ENCODE measurements at places on chromosomes 1 and 21.

DNA sequence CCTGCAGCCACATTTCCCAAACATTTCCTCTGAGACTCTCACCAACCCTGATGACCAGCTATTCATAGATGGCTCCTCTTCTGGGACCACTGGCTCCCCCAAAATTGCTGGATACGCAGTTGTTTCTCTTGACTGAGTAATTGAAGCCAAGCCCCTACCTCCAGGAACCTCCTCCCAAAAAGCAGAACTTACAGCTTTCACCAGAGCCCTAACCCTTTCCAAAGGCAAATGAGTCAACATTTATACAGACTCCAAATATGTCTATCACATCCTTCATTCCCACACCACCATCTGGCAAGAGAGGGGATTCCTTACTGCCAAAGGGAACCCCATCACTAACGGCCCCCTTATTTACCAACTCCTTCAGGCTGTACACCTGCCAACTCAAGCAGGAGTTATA is 20.3 kb upstream of the CA6 start:
- no peak for DNase-seq

DNA sequence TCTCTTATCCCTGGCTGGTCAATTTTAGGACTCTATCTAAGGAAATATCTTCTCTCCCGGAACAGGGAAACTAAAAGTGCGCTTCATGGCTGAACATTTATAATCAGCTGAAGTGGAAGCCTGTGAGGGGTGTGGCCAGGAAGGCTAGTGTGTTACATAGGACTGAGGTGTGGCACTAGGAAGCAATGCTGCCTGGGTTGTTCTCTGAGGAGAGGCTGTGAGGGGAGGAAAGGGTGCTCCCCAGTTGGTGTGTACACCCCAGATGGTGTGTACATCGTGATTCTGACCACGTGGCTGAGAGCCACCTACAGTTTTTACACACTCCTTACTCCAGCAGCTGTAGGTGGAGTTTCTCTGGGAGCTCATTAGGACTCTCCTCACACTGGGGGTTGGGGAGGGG is 16.3 kb downstream of the NTPCR start:
- DNase-seq: no peak

- no peak for DNase-seq
These were observed 97.0 kb upstream of the CHODL start for GRCh38 chr21:18147678-18148077.

GRCh38 chr1:119587341-119587740 is 60.7 kb downstream of the ZNF697 start:
- no peak for DNase-seq

DNA sequence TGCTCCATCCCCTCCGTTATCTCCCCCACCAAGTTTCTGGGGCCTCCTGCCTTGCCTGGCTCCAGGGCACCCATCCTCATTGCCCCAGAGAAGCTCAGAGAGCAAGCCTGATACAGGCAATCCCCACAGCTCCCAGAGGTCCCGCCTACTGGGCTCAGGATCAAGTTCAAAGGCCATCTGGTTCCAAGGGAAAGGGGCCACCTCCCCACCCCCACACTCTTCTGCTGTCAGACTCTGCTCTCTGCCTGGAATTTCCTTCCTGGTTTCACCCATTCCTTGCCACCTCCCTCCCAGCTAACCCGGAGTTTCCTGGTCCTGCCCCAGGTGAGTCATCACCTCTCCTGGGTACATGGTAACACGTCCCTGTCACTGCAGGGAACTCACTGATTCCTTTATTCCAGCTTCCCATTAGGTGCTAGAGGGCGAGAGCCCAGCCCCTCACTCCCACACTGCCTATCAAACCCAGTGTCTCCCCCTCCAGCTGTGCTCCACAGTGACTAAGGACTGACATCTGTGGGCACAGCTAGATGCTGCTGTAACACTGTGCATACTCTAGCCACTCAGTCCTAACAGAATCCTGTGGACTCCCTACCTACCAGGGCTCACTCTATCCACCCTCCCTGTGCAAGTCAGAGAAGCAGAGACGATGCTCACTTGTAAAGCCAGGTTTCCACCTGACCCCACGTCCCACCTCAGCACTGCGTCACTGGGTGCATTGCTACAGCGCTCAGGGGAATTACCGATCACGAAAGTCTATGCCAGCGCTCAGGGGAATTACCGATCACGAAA is 21.8 kb downstream of the RSPH1 start:
- peak; percentile 36 for DNase-seq

- DNase-seq: no peak
These were observed 471.7 kb upstream of the VAMP3 start for GRCh38 chr1:7299329-7299799.

DNA sequence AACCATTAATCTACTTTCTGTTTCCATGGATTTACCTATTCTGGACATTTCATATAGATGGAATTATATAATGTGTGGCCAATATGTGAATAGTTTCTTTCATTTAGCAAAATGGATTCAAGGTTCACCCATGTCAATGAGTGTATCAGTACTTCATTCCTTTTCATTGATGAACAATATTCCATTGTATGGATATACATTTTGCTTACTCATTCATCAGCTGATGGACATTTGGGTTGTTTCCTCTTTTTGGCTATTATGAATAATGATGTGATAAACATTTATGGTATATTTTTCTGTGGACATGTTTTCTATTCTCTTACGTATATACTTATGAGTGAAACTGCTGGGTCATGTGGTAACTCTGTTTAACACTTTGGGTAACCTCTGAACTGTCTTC is 97.8 kb downstream of the SCMH1 start:
- no peak for DNase-seq

GRCh38 chr1:182629499-182630096 is 25.4 kb upstream of the RGS16 start:
- DNase-seq: peak; percentile 74

DNA sequence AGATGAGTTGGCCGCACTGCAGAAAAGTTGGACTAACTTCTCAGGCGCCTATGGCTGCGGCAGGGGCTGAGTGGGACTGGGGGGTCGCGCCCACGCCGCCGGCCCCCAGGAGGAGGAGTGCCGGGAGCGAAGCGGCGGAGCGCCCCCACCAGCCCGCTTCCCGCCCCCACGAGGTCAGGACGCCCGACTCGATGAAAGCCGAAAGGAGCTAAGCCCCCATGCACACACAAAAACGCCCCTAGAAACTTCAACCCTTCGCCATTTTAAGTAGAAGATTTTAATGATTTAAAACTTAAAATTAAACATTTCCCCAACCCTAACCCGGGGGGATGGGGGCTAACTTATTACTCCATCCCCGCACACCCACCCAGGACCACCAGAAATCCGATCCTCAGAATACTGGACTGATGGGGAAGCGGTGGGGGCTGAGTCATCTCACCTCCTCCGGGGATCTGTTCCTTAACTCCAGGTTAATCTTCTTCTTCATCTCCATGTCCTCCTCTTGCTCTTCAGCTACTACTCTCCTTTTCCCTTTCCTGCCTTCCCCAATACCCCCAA is 539 bp downstream of the ANP32E start:
- DNase-seq: peak; percentile 65

DNA sequence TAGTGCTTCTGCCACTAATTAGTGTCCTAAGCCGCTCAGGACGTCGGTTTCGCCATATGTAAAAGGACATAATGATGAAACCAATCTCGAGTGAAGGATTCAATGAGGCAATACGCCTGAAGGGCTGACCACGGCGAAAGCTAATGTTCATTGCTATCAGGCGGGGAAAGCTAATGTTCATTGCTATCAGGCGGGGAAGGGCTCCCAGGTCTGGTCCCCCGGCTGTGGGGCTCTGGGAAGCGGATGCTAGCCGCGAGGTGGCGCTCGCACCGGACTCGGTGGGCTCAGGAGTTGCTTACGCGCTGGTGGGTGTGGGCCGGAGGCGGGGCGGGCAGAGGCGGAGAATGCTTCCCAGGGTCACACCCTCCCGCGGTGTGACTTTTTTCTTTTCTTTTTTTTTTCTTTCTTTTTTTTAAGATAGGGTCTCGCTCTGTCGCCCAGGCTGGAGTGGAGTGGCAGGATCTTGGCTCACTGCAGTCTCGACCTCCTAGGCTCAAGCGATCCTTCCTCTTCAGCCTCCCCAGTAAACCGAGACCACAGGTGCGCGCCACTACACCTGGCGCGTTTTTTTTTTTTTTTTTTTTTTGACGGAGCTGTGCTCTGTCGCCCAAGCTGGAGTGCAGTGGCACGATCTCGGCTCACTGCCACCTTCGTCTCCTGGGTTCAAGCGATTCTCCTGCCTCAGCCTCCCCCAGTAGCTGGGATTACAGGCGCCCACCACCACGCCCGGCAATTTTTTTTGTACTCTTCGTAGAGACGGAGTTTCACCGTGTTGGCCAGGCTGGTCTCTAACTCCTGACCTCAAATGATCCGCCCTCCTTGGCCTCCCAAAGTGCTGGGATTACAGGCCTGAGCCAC is 1.1 kb upstream of the PEAR1 start:
- peak; percentile 91 for DNase-seq

DNA sequence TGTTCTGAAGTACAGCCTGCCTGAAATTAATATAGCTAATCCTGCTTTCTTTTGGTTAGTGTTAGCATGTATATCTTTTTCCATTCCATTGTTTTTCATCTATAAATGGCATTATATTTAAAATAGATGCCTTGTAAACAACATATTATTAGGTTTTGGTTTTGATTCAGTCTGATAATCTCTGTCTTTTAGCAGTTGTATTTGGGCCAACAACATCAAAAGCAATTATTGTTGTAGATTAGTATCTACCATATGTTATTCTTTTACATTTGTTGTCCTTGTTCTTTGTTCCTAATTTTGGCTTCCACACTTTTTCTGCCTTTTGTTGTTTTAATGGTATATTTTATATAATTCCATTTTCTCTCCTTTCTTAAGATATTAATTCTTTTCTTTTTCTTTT is 678.2 kb upstream of the PRMT6 start:
- DNase-seq: no peak

- DNase-seq: no peak
These were observed 13.7 kb downstream of the CSF1 start for GRCh38 chr1:109924316-109924715.

DNA sequence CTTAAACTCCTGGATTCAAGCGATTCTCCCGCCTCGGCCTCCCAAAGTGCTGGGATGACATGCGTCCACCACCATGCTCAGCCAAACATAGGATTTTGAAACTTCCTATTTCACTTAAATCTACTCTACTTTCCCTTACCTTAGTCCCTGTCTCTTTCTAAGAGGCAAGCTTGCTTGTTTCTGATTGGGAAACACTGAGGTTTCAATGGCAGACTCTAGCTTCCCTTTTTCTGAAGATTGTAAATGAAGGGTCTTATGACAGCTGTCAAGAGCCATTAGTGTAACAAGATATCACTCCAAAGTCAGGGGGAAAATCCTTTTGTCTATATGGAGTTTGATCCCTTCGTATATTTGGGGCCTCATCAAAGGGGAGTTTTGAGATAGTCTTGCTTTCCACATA is 23.5 kb upstream of the LMO4 start:
- DNase-seq: no peak

DNA sequence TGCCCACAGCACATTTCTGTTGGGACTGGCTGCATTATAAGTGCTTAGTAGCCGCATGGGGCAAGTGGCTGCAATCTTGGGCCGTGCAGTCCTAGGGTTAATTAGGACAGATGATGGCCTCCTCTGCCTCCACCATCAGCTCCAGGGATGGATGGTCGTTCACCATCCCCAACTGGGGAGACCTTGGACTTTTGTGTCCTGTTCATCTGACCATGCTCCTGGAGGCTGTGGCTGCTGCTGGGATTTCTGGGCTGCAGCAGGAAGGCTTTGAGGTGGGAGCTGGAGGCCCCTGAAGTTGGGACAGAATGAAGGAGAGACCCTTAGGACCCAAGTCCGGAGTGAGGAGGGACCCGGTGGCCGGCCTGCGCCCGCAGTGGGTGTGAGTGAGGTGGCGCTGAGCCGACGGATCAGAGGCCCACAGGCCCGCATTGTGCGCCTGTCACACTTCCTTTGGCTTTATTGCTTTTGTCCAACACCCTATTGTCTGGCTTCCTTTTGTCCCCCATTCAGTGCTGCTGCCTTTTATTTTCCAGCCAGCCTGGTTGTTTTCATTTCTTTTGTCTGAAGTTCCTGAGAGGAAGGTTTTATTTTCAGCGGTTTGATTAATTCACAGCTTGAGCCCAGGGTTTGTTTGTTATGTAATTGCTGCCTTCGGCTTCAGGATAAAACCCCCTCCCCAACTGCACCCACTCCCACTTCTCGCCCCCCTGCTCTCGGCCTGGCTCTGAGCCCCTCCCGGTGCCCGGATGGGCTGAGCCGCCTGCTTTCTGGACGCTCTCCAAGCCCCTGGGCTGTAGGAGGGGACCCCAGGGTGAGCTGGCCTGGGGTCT is 35.6 kb downstream of the SOX13 start:
- no peak for DNase-seq

- no peak for DNase-seq
These were observed 4.3 kb downstream of the HSF2BP start for GRCh38 chr21:43654806-43655489.

- DNase-seq: no peak
These were observed 2.2 kb downstream of the KRTAP19-1 start for GRCh38 chr21:30478004-30478403.

DNA sequence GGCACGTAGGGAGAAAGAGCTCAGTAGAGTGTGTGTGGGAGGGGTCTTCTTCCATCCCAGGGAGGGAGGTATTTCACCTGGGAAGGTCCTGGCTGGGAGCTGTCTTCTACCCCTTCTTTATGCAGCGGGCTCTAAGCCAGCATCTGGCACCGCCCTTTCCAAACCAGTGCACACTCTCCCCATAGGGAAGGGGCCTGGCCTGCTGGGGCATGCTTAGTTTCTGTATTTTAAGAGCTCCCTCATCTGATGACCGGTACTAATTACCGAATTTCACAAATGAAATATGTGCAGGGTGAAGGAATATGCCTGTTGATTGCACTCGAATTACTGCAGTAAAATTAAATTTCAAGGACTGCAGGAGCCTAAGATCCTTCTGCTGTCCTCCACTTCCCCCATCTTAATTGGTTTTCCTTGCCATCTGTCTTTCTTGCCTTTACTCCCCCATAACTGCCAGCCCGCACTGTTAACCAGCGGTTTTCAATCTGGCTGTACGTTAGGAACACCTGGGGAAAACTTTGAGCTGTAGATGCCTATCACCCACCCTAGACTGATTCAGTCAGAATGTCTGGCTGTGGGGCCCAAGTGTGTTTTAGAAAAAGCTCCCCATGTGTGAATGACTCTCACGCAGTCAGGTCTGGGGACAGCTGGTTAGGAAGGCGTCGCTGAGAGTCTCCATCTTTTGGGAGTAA is 20.1 kb downstream of the GALNT2 start:
- no peak for DNase-seq

DNA sequence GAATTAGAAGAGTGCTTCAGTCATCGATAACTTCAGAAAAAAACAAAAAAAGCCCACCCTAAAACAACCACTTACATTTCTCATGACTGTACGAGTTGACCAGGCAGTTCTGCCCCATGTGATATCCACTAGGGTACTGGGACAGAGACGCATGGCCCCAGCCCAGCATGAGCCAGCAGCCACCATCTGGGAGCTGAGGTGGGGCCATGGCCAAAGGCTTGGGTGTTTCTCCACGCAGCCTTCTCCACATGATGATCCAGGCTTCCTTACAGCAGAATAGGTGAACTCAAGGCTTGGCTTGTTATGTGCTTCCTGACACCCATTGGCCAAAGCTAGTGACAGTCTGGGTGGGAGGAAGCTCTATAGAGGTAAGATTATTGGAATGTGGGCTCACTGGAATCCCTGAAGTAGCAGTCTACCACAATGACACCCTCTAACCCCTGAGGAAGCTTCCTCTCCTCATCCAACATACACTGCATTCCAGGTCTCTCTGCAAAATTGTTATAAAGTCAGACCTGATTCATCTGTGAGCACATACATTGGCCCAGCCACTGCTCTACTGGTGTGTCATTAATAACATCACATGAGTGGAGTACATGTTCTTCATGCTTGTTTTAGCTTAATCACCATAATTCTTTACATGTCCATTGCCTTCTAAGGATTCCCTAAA is 66.3 kb upstream of the NTPCR start:
- no peak for DNase-seq

GRCh38 chr1:72851597-72851996 is 569.3 kb upstream of the NEGR1 start:
- DNase-seq: no peak

All from activated CD8-positive, alpha-beta memory T cell treated with anti-CD3 and anti-CD28 coated beads, Interleukin-2, amount 10 ng/mL, durations not matched to agents 7 days and 5 days (primary cell).